MM.1S (cell line): ENCODE measurements at places on chromosomes 3 and 15.

GRCh38 chr3:4350789-4351163 is 47.6 kb downstream of the SETMAR start:
- peak; percentile 53 for DNase-seq

- no peak for DNase-seq
These were observed 42.3 kb downstream of the NEK10 start for GRCh38 chr3:27326629-27327545.

GRCh38 chr15:87224404-87224803 is 1032.1 kb downstream of the NTRK3 start:
- DNase-seq: no peak

- DNase-seq: no peak
These were observed 67.2 kb downstream of the EIF4E3 start for GRCh38 chr3:71657831-71658530.

- peak; percentile 52 for DNase-seq
These were observed at the start of gene ELL3 for GRCh38 chr15:43776718-43777266. Gene ELL3, minus strand, starts transcription at chr15:43776966. Its CDS starts 65 bp downstream, at chr15:43776901.

DNA sequence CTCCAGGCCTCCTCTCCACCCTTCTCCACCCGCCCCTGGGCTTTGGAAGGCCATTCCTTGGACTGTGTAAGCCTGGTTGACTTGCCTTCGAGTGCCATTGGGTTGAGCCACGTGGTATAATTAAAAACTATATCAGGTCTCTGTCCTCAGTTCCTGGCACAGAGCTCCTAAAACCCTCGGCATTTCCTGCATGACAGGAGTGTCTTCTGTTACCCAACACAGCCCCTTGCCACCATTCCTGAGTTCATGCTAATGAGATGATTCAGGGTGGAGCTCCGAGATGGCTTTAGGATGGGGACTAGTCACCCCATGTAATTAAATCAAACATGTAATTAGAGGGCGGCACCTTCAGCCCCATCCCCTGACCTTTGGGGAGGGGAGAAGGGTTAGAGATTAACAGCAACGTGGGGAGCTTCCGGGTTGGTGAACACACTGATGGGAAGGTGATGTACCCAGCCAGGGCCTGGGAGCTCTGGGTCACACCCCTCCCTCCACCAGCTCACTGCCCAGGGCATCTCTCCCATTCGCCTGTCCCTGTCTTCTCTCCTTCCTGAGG is 256.4 kb downstream of the FAM43A start:
- no peak for DNase-seq

- DNase-seq: no peak
These were observed 505.3 kb upstream of the NR2F2 start for GRCh38 chr15:95825208-95825607.

DNA sequence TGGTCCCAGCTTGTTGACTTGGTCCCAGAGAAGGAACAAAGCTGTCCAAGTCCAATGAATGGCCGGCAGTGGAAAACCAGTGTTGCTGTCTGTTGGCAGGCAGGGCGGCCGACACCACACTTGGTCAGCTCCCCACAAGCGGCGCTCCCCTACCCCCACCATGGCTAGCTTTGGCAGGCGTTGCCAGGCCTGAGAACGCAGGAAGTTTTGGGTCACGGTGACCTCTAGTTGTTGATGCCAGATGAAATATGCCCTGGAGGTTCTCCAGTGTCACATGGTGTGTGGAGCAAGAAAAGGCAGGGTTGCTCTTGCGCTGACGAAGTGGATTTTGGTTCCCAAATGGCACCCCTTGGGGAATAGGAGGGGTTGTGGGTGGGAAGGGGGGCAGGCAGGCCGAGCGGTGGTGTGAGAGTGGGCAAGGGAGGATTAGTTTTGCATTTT is 72.7 kb upstream of the TPRG1 start:
- no peak for DNase-seq

DNA sequence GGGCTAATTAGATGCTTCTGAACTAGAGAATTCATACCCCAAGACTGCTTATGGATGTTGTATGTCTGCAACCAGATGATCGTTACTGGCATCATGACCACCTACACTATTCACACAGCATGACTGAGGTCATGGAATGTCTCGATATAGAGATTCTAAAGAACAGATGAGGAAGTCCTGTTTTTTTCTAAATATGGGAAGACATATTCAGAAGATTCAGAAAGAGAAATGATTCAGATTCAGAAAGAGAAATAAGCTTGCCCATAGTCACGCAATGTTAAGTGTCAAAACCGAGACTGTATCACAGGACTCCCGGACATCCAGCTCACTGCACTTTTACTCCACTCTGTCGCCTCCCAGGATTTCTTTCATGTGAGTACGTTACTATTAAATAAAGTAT is 136.2 kb downstream of the TPRG1 start:
- no peak for DNase-seq

GRCh38 chr3:113454057-113454456 is 12.8 kb upstream of the CFAP44 start:
- DNase-seq: no peak

DNA sequence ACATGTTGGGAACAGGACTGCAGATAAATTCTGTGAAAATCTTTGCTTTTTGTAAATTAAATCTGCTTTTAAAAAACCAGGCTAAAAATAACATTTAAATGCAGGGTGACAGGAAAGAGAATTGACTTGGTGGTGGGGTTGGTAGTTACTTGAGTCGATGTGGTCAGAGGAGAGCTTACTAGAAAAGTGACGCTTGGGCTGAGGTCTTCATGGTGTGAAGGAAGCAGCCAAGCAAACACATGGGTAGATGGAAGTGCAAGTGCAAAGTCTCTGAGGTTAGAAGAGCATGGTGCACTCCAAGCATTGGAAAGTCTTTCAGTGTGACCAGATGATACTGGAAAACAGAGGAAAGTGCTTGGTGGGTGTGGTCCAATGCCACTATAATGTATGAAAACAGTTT is 86.4 kb upstream of the THBS1 start:
- no peak for DNase-seq

DNA sequence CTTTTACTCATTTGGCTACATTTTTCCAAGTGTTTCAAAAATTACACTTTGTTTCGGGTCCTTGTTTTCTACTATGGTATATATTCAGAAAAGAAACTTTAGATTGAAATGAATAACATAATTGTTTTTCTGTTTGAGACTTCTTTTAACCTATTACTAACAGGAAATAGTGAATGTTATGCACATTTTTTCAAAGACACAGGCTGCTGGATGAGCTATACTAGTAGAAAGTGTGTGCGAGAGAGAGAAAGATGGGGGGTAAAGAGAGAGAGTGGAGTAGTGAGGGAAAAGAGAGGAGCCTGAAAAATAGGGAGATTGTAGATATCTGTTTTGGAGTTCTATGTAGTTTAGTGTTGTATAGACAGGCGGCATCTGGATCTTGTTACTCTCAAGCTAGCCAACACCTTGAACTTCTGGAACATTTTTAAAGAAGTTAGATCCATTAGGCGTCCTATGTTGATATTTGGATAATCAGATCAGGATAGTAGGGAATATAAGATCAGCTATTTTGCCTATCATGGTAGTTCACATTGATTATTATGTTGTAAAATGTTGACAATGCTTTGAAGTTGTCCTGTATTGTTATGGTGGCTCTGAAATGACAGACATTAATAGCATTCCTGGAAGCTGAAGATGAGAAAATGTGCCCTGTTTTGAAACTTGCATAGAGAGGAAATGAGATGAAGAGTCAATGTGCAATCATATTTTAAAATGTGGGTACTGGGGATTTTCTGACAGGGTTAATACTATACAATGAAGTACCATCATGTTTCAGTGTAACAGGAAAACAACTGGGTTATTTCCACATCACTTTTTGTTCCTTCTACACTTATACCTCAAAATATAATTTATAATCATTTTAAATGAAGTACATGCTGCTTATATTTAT is 2.6 kb downstream of the RBMS3 start:
- DNase-seq: no peak

- DNase-seq: no peak
These were observed 2.7 kb downstream of the P3H2 start for GRCh38 chr3:190117981-190118380.

GRCh38 chr15:50247819-50248655 is 17.5 kb downstream of the HDC start:
- DNase-seq: peak; percentile 80

DNA sequence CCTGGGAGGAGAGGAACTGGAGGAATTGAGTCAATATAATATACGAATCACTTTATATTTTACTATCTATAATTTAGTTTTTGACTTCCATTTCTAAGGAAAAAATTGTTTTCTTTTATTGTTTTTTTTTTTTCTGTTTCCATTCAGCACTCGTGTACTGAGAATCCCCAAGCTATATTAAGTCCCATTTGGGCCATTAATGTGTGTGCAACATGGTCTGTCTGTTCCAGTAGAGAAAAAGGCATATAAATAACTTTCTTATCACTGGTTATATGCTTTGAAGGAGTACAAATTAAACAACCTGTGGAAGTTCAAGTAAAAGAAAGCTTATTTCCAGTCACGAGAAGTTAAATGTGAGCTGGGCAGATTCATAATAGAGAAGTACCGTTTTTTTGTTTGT is 498.9 kb upstream of the TPRG1 start:
- DNase-seq: no peak

- no peak for DNase-seq
These were observed 84.4 kb downstream of the RFTN1 start for GRCh38 chr3:16429086-16429485.

DNA sequence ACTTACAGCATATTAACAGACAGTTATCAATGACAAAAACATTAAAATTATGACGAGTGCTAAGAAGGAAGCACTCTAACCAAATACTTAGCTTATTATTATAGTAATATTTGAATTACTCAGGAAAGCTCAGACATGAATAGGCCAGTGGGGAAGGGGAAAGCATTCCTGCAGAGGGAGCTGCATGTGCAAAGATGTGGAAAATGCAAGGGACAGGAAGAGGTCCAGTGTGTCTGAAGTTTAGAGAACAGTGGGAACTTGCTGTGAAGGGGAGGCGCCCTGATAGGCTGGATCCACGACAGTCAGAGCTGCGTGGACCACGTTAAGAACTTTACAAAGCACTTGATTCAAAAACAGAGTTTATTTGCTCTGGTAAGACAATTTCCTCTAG is 1.2 kb upstream of the SPICE1 start:
- DNase-seq: no peak

- DNase-seq: no peak
These were observed 15.5 kb upstream of the PRSS50 start for GRCh38 chr3:46733026-46733800.

- no peak for DNase-seq
These were observed 80.2 kb downstream of the ARNT2 start for GRCh38 chr15:80484333-80484864.

- no peak for DNase-seq
These were observed 30.7 kb downstream of the SLC6A6 start for GRCh38 chr3:14433106-14433505.

DNA sequence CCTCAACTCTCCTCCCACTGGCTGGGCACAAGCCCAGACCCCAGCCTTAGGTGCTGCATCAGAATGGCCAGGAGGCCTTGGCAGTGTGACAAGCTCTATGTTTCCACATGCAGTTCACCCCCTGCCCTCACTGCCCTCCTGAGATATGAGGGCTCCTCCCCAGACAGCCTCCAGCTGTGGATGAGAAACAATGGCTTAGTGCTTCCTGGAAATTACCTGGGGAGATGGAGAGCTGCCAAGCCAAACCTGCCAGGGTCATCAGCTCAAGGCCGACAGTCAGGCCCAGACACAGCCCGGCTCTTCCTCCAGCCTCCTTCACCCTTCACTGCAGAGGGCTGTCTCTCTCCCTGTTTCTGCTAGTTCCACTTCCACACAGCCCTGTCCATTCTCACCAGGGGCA is 76.3 kb downstream of the MYLK start:
- DNase-seq: no peak

GRCh38 chr3:156865732-156866131 is 39.6 kb downstream of the LEKR1 start:
- no peak for DNase-seq

GRCh38 chr15:32020156-32020555 is 10.2 kb upstream of the CHRNA7 start:
- DNase-seq: no peak

GRCh38 chr15:23446215-23447106 is 582 bp downstream of the GOLGA6L2 start:
- no peak for DNase-seq

- DNase-seq: no peak
These were observed 1.0 kb downstream of the P3H2 start for GRCh38 chr3:190119461-190120268.

- no peak for DNase-seq
These were observed 242.0 kb downstream of the MAGI1 start for GRCh38 chr3:65796676-65797075.

GRCh38 chr15:31228980-31229826 is 97.4 kb upstream of the KLF13 start:
- peak; percentile 90 for DNase-seq

GRCh38 chr3:77786216-77786615 is 746.3 kb downstream of the ROBO2 start:
- no peak for DNase-seq

- DNase-seq: no peak
These were observed 45.9 kb downstream of the IL5RA start for GRCh38 chr3:3064297-3064696.

DNA sequence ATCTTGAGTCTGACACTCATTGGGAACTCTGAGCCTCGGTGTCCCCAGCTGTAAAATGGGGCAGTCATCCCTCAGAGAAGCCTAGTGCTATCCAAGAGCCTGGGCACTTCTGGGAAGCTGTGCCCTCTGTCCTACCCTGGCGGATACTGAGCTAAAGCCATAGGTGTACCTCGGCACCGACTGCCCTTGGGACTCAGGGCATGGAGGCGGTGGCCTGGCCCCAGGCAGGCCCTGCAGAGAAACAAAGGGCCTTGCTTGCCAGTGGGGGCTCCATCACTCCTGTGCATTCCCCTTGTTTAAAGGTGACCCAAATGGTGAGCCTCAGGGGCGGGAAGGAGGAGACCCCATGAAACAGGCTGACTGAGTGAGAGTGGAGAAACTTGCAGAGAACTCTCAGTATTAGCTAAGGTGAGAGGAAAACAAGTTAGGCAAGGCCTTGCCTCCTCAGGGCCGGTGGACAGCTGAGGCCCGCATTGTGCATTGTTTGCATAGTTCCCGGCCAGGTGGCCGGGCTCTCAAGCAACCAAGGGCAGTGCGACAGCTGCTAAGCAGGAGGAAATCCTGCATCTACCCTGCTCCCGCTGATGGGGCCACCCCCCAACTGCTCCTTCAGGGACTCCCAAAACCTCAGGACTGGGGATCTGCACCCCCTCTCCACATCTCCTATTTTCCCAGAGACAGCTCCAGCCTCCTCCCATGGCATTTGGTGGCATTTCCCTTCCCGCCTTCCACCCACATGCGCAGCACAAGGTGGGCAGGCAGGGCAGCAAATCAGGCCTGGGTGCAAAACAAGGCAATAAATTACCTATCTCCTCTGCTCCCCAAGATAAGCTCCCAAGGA is 4.3 kb downstream of the PFKFB4 start:
- DNase-seq: no peak

DNA sequence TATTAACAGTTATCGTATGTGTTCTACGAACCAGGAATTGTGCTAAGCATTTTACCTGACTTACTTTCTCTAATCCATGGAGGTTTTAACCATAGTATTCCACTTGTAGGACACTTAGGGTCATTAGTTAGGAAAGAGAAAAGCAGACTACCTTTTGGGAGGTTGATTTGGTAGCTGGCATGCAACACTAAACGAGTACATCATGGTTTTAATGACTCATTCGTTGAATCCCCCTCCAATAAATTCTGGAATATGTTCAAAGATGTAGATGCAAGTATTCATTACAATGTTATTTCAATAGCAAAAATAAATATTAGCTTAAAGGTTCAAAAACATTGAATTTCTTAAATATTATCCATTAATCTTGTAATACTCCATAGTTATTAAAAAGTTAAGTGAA is 162.5 kb downstream of the FMN1 start:
- no peak for DNase-seq

- DNase-seq: no peak
These were observed 767.0 kb downstream of the TUSC7 start for GRCh38 chr3:117476572-117476971.
